ENCODE measurements at places on chromosomes 1 and 21.
A peak's percentile ranks its signal among the peaks of the same experiment; 100 is the strongest.

DNA sequence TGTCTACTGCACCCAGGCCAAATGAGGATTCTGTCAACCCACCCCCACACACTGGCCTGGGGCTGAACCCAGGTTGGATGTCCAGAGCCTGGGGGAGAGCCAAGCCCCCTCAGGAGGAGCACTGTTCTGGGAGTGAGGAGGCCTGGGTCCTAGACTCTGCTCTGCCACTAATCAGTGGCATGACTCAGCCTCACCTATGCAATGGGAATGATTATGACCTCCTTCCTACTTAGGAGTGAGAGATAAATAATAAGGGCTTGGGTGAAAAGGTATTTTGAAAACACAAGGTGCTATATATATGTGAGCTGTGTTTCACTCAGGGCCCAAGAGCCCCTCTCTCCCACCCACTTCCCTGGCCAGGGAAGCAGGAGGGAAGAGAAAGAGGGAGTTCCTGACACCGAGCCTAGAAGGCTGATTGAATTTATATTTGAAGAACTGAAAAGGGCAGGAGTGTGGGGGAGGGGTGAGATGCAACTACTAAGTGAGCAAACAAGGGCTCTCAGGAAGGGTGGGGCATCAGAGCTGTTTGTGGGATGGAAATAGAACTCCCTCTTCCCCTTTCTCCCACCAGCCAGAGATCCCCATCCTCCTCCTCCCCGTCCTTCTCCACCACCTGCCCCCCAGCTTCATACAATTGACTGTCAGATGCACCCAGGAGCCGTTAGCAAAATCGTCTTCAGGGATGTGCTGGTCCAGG is 8.2 kb downstream of the IGSF9 start:
- no peak for DNase-seq

GRCh38 chr1:18110968-18111367 is 3.4 kb downstream of the IGSF21 start:
- DNase-seq, result no peak

DNA sequence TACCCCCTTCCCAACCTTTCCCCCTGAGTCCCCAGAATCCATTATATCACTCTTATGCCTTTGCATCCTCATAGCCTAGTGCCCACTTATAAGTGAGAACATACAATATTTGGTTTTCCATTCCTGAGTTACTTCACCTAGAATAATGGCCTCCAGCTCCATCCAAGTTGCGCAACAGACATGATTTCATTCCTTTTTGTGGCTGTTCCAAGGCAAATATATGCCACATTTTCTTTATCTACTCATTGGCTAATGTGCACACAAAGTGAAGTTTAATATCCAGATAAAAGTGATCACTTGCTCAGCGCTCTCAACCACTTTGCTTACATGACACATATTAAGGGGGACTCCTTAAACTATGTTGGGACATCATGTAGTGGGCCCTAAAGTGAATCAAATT is 72.4 kb upstream of the TIAM1 start:
- DNase-seq, result no peak

DNA sequence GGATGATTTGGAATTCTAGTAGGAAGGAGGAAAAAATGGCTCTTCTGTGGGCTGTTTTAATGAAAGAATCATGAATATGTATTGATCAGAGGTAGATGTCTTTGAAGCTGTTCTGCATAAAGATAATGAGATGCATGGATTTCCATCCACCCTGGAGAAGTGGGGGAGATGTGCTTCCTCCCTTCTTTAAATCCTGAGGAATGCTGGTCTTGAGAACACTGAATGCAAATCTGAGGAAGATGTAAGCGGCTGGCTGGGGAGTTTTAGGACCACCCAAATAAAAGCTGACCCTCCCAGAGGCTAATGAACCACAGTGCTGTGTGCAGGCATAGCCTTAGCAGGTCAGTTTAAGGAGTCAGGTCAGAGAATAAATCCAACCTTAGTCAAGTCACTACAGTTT is 37.3 kb downstream of the ZMYND12 start:
- DNase-seq, result no peak

DNA sequence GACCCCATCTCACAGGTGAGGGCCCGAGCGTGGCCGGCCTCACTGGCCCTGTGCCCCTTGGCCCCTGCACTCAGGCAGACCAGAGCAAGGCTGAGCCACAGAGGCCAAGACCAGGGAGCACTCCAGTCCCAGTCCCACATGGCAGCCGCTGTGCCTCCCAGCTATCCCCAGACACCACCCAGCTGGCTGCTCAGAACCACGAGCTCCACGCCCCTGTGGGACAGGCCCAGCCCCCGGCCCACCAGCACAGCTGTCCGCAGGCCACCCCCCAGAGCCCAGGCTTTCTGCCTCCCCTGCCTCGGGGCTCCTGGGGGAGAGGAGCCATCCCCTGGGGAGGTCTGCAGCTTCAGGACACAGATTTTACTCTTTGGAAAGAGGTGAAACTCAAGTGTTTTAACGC is 9.1 kb upstream of the C1QTNF12 start:
- DNase-seq, result no peak

DNA sequence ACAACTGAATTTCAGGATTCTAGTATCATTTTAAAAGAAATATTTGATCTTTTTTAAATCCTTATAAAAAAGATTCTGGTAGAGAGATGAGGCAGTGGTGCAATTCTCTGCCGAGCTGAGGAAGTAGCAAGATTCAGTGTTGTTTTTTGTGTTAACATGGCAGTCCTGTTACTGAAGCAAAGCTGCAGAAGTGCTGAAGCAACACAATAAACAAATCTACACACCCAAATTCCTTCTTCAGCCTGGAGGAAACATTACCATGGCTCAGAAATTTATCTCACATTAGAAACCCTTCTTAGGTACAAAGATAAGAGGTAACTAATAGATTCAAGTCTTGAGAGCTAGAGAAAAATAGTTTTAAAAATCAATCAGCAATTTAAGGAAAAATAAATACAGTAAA is 216.0 kb downstream of the DENND1B start:
- DNase-seq, result no peak

GRCh38 chr1:8518490-8518801 is 200.5 kb downstream of the SLC45A1 start:
- no peak for DNase-seq

GRCh38 chr1:54849219-54850068 is 37.6 kb downstream of the DHCR24 start:
- DNase-seq, result no peak

GRCh38 chr1:213987927-213988506 is at the start of gene PROX1:
TSS of gene PROX1 (plus strand) at chr1:213987973. CDS start at chr1:213996536, 8,563 bp downstream.
- peak; percentile 33 for DNase-seq

- DNase-seq, result no peak
Measured at GRCh38 chr1:205495237-205495823, 9.1 kb upstream of the CDK18 start.
